ENCODE measurements at places on chromosomes 2 and 18.

- DNase-seq, result no peak
Measured at GRCh38 chr18:74226156-74226555, 65.6 kb downstream of the CYB5A start.

DNA sequence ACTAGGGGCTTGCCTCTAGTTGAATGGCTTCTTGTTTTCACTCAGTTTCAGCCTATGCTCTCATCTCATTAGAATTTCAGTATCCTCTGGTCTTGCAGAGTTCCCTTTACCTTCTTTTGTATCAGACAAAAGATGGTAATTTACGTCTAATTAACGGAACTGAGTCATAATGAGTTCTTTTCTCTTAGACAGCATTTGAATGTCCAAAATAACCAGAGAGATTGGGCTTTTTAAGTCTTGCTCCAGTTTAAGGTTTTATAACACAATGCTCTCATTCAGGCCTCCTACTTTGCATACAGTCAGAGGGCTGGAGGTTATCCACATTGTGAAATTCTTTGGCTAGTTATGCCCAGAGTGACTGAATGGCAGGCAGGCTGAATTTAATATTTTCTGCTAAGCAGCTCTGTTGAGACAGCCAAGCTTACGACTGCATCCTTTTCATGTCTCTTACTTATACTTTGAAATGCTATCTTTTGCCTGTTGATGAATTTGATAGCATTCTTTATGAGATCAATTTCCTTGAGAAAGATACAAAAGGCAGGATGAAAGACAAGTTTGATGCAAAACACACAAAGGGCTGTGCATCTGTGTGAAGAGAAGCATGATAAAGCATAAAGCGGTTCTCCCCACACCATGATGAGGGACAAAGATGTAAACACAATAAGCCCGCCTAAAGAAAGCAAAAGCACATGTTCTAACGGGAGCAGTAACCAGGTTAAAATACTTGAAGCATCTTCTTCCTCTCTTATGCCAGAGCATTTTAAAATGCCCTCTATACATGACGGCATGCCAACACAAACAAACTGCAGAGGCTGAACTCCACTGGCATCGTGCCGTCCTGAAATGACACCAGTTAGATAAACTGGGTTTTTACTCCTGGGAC is 90.0 kb downstream of the CDH2 start:
- DNase-seq, result no peak

- DNase-seq, result no peak
Measured at GRCh38 chr2:60540074-60540473, 13.4 kb downstream of the BCL11A start.

- no peak for DNase-seq
Measured at GRCh38 chr2:70118798-70119454, 31.6 kb downstream of the PCBP1 start.

- DNase-seq, result no peak
Measured at GRCh38 chr18:50802141-50802540, 17.7 kb downstream of the MRO start.

DNA sequence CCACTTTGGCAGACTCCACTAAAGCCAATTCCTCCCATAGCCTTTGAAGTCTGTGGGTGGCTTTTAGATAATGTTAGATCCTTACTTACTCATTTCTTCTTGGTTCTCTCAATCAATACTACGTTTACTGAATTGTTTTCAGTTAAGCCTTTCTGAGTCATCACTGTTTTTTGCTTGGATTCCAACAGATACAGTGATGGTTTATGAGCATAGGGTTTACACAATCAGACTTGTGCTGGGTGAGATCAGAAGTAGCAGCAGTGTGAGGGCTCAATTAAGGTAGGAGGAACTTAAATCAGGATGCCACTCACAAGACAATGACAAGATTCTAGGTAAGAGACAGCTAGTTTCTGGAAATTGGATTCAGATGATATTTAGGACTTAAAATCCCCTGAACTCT is 297.7 kb upstream of the DOK6 start:
- DNase-seq, result no peak

DNA sequence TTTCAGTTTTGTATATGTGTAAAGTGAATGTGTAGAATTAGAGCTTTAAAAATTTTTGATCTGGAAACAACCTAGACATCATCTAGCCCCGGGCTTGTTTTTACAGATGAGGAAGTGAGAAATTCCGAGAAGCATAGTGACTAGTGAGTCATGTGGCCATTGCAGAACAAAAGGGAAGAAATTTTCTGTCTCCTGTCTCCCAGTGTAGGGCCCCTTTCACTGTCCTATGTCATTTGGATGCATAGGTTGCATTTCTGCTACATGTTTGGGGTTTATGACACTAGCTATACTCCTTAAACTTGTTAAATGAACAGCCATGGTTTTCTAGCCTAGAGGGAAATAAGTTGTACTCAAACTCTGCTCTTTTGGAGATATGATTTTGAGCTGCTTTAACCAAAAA is 84.6 kb downstream of the PLCL1 start:
- DNase-seq, result peak; percentile 74

DNA sequence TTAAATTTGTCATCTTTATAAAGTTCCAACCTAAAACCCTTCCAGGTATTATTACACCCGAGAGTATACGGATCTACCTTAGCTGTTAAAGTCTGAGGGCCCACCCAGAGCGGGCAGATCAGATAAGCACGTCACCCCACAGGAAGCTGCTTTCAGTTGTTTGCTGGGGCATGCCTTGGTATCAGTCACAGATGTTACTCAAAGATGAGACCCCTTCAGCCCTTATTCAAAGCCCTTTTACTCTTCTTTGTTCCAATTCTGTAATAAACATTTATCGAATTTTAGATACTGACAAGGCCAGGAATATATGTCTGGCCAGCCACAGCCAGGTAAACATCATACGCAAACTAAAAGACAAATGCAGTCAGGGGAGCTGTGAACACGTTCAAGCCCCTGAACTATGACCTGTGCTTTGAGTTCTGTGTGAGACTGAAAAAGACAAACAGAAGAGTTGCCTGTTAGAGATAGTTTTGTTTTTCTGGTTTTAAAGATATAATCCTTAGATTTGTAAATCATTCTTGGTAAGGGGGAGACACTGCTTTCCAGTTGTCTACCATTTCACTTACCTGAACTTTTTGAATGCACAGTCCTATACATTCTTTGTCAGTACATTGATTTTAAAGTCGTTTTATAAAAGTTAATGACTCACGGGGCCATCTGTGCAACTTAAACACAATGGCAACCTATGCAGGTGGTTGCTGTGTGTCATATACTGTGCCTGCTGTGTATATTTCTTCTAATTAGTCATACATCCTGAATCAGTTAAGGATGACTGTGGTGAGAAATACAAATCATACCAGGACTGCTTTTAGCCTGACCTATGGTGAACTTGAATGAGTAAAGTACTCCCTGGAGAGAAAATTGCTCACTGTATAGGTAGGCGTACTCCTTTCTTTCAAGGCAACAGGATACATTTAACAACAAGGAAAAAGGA is 100.5 kb upstream of the ITPRID2 start:
- peak; percentile 83 for DNase-seq

Measured in activated CD4-positive, alpha-beta T cell treated with anti-CD3 and anti-CD28 coated beads, Interleukin-2, Interleukin-6, amounts not matched to agents 100 ng/mL and 50 ng/mL, durations not matched to agents 16 hours and 8 hours (primary cell).